Stimulated activated CD4-positive, alpha-beta T cell treated with anti-CD3 and anti-CD28 coated beads, TNF-alpha, amount 100 ng/mL, for 48 hours (primary cell): ENCODE measurements at places on chromosomes 11 and 22.

DNA sequence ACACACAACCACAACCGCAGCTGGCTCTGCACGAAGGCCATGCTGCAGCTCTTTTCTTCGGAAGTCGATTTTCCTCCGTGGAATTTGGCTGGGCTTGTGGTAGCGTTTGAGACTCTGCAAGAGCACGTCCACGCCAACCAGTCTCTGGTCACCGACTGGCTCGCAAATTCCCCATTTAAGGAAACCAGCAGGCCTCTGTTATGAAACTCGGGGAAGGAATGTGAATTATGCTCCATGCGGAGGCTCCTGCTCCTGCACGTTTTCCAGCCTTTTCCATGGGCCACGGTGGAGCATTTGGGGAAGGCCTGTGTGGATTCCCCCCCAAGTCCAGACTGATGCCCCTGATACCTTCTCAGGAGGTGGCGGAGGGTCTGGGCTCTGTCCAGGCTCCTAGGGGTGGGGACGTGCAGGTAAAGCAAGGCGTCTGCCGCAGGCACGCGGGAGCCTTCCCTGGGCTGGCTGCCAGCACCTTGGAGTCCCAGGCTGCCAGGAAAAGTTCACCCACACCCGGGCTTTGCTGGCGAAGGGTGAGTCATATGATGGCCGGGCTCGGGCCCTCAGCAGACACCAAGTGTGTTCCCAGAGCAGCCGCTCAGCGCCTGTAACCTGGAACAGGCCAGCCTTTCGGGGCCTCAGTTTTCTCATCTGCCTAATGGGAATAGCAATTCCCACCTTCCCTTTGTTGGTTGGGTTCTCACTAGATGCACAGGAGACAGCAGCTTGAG is 41.9 kb downstream of the LRP5 start:
- no peak for DNase-seq

DNA sequence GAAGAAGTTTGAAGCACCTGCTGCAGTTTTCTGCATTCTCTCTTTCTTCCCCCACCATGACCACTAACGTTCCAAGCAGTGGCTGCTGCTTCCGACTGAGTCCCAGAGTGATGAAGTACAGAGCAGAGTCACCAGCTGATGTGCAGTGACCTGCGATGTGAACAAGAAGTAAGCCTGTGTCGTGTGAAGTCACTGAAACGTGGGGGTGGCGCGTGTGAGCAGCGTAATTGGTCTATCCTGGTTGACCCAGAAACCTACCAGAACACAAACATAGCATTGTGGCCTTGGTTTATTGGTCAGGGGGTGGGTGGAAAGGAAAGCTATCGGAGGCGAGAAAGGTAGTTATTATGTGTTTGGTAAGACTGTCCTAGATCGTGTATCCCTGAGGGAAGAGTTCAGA is 3.5 kb downstream of the KRTAP5-7 start:
- DNase-seq: no peak

- no peak for DNase-seq
Measured at GRCh38 chr22:17043521-17043920, 35.5 kb upstream of the GAB4 start.

DNA sequence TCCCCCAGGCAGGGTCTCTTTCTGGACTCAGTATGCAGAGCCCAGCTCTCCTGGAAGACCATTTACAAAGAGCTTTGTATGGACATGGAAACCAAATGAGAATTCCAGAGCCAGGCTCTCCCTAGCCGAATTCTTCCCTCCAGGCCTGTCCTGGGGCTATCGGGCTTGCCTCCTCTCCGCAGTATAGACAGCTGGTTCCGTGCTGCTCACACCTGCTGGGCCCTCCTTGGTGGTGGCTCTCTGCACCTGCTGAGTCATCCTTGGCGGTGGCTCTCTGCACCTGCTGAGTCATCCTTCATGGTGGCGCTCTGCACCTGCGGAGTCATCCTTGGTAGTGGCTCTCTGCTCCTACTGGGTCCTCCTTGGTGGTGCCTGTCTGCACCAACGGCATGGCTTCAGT is 743.5 kb downstream of the BRD1 start:
- DNase-seq: no peak

DNA sequence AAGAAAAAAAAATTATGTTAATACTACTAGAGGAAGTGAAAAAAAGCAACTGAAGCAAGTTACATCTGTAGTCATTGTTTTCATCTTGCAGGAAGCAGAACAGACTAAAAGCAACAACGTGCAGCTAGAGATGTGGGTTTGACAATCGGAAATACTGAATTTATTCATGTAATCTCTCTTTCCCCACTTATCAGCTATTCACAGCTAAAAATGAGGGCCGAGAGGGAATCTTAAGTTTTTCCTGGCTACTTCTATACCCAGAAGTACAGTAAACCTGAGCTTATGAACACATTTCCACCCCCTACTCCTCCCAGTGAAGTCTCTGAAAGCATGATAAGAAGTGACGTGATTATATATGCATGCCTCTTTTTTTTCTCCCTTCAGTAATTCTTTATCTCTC is 116.5 kb downstream of the SPON1 start:
- DNase-seq: no peak

- no peak for DNase-seq
Measured at GRCh38 chr11:111526501-111526900, 11.9 kb downstream of the HOATZ start.

- no peak for DNase-seq
Measured at GRCh38 chr11:68375766-68376165, 63.4 kb downstream of the LRP5 start.

DNA sequence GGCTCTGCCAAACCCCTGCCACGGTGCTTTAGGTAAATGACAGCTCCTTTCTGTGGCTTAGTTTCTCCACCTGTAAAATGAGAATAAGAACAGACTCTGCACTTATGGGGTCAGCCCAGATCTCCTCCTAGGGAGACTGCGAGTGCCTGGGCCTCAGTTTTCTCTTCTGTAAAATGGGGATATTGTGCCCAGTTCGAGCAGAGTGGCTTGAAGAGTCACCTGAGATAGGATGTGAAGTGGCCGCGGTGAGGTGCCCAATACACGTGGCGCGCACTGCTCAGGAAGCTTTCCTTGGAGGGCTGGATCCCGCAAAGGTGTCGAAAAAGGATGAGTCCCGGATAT is 473 bp upstream of the EMID1 start:
- no peak for DNase-seq

GRCh38 chr11:36878737-36879136 is 280.7 kb upstream of the RAG2 start:
- DNase-seq: no peak

GRCh38 chr11:131404010-131404409 is 33.6 kb downstream of the NTM start:
- DNase-seq: no peak

- DNase-seq: no peak
Measured at GRCh38 chr22:23384431-23384830, 195.7 kb downstream of the IGLL1 start.

GRCh38 chr11:128733440-128734102 is 39.7 kb downstream of the FLI1 start:
- DNase-seq: no peak

DNA sequence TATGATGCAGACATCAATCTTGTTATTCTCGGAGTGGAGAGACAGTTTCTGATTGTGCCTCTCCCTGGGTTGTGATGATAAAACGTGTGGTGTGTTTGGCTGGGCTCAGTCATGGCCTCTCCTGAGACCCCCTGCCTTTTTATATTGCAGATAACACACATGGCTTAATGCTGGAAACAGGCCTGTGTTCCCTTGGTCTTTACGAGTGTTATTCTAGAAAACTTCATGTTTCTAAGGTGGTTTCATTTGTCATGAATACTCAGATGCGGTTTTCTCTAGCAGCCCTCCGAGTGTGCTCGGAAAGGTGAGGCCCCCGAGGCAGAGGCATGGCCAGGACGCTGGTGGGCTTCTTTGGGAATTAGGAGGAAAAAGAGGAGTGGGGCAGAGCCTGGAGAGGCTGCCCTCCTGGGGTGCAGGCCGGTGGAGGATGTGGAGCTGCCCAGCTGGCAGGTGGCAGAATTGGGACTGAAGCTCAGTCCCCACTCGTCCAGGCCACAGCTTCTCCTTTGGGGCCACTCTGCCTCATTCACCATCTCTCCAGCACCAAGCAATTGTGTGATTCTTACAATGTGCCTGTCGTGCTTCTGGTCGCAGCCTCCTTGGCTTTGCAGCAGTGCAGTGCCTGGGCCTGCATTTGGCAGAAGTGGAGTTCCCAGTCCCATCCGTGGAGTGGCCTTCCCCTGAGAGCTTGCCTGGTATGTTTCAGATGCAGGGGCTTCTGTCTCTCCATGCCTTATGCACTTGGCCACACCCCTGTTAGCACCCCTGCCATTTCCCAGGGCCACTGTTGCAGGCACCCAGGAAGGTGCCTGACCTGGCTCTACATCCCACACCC is 309.6 kb downstream of the TBC1D22A start:
- no peak for DNase-seq

GRCh38 chr11:11909727-11910126 is 68.0 kb downstream of the USP47 start:
- no peak for DNase-seq

DNA sequence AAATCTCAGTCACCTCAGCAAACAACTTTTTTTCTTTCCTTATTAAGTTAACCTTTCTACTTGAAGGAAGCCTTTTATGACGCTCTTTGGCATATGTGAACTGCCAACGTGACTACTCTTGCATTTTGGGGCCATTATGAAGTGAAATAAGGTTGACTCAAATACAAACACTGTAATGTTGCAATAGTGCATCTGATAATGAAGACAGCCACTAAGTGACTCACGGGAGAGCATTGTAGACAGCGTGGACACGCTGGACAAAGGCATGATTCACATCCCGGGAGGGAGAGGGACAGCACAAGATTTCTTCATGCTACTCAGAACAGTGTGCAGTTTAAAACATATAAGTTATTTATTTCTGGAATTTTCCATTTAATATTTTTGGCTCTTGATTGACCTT is 560.8 kb downstream of the ETS1 start:
- DNase-seq: no peak

GRCh38 chr11:107824668-107825369 is 33.8 kb downstream of the SLC35F2 start:
- no peak for DNase-seq

DNA sequence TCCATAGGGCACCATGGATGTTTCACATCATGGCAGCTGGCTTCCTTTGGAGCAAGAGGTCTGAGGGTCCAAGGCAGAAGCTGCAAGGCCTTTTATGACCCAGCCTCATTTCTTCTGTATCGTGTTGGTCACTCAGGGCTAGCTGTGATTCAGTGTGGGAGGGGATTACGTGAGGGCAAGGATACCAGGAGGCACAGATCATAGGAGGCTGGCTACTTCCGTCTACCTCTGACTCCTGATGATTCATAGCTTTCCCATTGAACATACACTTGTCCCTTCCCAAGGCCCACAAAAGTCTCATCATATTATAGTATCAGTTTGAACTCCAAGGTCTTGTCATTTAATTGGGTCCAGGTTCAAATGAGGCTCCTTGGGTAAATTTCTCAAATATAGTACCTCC is 135.3 kb upstream of the ZBED5 start:
- no peak for DNase-seq

GRCh38 chr11:111540937-111541253 is 375 bp downstream of the LAYN start:
- no peak for DNase-seq

GRCh38 chr11:122435540-122436187 is 219.9 kb upstream of the UBASH3B start:
- DNase-seq: no peak

DNA sequence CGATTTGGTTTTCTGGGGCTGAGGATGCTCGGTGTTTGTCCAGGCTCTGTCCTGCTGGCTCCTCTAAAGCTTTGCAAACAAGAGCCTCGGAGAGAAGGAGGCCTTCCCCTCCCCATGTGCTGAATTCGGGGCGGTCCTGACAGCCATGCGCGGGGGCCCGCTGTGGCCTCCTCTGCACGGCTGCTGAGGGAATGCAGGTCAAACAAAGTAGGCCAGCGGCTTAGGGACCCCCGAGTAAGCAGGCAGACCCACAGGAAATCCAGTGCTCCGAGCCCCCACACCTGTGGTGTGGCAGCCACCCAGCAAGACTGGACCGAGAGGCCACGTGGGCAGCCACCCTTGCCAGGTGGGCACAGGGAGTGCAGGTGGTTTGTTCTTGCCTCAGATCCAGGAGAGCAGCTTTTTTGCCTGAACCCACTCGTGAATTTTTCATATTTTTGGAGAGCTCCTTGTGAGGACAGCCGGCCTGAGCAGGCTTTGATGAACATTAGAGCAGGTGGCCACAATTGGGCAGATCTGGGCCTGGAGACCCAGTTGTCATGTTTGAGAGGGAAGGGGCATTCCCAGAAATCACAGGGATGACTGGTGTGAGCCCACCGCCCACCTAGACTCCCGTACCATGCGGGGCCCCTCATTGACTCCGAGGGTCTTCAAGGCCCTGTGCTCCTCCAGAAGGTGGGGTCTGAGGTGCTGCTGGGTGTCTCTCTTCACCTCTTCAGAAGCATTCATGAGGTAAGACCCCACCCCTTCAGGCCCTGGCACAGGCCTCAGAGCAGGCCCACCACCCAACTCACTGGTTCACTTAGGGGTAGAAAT is 43.0 kb upstream of the KCNQ1OT1 start:
- no peak for DNase-seq

- no peak for DNase-seq
Measured at GRCh38 chr11:35969089-35970042, 25.5 kb downstream of the LDLRAD3 start.

DNA sequence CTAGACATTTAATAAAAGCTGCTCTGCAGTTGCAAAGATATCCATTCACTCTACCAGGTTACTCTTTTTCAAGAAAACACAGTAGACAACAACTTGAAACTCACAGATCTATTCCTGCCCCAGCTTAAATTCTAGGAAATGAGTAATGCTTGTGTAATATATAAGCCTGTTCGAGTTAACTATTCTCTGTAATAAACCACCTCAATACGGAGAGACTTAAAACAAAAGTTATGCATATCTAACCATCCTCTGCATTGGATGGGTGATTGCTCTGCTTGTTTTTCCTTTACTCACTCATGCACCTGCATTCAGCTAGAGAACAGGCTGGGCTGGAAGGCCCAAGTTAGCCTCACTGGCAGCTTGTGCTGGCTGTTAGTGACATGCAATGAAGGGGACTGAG is 13.3 kb downstream of the LRRC4C start:
- DNase-seq: no peak

DNA sequence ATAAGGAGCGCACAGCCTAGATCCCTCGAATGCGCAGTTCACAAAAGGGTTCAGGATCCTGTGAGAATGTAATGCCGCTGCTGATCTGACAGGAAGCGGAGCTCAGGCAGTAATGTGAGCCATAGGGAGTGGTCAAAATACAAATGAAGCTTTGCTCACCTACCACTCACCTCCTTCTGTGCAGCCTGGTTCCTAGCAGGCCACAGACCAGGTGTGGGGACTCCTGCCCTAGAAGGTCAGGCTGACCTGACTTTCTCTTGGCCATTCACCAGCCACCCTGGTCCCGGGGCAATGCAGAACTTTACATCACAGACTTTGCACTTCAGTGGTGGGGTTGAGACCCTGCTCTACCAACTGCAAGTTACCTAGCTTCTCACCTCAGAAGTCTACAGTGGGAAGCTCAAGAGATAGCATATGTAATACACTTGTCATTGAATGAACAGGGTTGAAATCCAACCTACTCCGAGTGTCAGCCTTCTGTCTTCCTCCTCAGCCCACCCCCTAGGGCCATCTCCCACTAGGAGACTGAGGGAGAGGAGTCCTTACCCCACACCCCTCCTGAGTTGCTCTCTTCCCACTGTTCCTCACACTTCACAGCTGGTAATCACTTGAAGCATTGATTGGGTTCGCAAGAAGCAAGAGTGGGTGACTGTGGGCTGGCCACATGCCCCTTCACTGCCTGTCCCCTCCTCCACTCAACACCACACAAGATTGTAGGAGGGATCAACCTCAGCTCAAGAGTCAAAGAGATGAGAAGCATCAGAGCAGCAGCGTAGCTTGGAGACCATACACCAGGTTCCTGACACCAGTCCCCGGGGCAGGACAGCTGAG is 2.0 kb upstream of the KCNJ1 start:
- no peak for DNase-seq
